ENCODE measurements at places on chromosomes 6 and 20.

- DNase-seq, result no peak
Observed at GRCh38 chr20:16485401-16485800, 87.8 kb downstream of the KIF16B start.

DNA sequence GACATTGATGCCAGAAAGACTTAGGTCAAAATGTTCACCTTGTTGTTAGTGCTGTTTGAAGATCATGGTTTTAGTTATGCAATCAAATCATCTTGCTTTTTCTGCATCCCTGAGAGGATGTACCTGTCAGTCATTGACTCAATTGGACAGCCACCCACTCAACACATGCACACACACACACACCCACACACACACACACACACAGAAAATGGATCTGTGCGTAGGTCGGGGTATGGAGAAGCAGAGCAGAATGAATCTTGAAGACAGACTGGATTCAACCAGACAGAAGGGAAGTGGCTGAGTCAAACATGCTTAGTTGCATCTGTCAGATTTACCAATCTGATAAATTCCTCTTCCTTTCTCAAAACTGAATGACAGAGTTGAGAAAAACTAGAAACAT, 19.1 kb upstream of the ZSCAN23 start:
- DNase-seq, result no peak

DNA sequence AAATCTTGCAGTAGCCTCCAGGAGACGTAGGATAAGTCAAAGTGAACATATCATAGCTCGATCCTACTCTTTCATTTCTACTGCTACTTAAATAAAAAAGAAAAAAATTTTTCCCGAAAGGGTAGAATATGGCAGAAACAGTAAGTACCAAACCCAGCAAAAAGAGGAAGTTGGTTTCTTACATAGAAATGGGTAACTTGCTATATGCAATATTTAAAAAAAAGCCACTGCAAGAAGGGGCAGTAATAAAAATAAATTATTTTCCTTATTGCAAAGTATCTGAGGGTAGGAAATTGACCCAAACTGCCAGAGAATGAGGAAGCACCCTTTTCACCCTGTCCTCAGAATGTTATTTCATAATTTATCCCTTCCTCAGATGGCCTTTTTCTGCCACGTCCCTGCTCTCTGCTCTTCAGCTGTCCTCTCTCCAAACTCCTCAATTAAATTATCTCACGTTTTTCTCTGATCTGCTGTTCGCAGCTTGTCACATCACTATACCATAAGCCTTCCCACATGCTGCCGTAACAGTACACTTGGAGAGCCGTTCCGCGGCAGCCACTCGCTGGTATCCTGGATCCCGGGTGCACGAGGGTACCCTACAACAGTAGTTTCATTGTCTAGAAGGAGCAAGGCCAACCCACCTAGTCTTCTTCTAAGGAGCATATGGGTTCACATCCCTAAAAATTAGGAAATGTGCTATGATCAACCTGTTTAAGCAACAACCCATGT, 149.6 kb downstream of the BACH2 start:
- no peak for DNase-seq

GRCh38 chr6:52482903-52483670, 62.9 kb downstream of the EFHC1 start:
- DNase-seq, result no peak

- no peak for DNase-seq
Observed at GRCh38 chr20:38278131-38278530, 17.6 kb upstream of the KIAA1755 start.

- no peak for DNase-seq
Observed at GRCh38 chr6:138092686-138093085, 14.5 kb downstream of the PERP start.

DNA sequence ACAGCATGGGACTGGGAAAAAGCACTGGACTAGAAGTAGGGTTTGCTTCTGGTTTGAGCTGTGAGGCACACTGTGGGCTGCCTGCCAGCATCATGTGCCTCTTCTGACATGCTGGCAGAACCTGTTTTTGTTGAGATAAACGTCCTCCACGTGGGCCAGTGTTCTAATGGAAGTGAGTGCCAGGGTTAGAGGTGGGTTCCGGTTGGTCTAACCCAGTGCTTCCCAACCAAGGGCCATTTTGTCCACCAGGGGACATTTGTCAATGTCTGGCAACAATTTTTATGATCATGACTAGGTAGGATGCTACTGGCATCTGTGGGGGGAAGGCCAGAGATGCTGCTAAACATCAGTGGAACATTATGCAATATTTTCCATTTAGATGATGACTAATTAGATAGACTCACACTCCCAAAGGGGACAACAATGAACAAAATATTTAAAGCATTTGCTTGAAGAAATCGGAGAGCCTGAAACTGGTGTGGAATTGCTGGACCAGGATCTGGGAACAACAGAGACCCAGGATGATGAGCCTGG, 7.8 kb upstream of the APMAP start:
- DNase-seq, result no peak

GRCh38 chr6:40692337-40692736, 105.2 kb upstream of the LRFN2 start:
- no peak for DNase-seq

GRCh38 chr6:135323979-135324378, 142.9 kb downstream of the MYB start:
- DNase-seq, result no peak

Data from substantia nigra (tissue), 51 donors.